ENCODE measurements at places on chromosomes 13 and 19.

DNA sequence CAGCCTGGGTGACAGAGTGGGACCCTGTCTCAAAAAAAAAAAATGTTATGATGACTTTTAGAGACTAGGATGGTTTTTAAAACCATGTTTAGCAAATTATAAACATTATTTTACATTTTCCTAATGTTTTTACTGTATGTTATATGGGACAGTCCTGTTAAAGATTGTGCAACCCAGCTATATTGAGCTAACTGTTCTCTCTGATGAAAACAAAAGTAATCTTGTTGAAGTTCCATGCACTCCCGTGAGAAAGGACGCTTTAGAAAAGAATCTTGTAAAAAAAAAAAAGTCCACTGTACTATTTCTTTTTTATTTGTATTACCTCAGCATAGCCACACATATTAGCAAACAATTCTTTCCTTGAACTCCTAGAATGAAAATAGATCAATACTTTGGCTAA, 451.2 kb downstream of the DCT start:
- DNase-seq, result no peak

DNA sequence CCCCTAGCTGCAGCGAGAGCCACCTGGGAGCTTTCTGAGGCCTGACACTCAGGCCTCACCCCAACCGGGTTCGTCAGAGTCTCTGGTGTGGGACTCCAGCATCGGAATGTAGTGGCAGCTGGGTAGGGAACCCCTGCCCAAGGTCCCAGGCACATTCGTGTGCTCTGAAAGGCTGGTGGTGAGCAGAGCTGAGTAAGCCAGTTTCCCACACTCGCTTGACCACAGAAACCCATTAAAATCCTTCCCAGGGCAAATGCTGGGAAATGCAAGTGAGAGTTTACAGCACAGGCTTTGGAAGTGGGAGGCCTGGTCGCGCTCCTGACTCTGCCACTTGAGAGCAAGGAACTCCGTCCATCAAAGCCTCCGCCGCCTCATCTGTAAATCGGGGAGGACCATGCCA, 4.2 kb downstream of the TRAPPC6A start:
- peak; percentile 70 for DNase-seq

- DNase-seq, result no peak
Observed at GRCh38 chr19:15643387-15643786, 2.7 kb downstream of the CYP4F3 start.

DNA sequence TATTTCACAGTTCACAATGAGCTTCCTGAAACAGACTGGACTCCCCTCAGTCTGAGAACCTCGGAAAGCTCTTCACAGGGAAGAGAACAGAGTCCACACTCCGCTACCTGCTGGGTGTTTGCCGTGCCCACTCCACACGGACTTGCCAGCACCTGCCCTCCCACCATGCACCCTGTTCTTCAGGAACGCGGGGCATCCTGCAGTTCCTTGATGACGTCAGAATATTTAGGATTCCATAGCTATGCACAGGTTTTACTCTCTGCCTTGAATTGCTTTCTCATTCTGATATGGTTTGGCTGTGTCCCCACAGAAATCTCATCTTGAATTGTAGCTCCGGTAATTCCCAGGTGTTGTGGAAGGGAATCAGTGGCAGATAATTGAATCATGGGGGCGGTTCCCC, 74.4 kb upstream of the FARP1 start:
- no peak for DNase-seq
